HT1080 (cell line): ENCODE measurements at places on chromosomes 2 and 18. TPM values are rescaled to one million over a fixed set of nuclear protein-coding genes. Genes with fewer than 3 reads are reported as not detected.

DNA sequence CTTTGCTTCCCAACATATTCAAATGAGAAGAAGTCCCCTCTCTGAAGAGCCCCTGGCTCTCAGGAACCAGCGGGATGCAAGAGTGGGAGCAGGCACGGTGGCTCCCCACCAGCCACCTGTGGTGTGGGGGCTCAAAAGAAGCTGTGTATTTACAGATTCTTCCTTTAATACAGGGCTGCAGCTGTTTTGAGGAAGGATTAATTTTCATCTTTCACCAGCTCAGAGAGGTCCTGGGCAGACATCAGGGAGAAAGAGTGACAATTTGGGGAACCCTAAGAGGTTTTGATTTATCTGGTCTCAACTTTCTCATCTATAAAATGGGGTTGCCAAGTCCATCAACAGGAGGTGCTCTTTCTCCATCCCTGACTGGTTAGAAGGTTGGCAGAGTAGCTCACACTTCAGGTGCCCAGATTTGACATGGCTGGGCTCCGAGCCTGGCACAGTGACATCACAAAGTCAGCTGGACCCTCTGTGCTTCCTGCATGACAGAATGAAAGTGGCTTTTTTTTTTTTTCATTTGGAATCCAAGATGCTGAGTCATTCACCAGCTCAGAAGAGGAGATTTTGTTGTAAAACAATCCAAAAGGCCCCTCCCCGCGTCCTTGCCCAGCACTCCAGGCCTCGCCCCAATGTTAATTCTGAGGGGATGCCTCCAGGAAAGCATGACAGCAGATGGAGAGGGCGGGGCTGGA is 15.5 kb upstream of the SIX2 start:
- DNase-seq: peak; percentile 99

GRCh38 chr2:79817288-79817687 is 304.4 kb downstream of the CTNNA2 start:
- no peak for DNase-seq

GRCh38 chr2:227818675-227819397 is 5.2 kb downstream of the CCL20 start:
- DNase-seq: no peak

DNA sequence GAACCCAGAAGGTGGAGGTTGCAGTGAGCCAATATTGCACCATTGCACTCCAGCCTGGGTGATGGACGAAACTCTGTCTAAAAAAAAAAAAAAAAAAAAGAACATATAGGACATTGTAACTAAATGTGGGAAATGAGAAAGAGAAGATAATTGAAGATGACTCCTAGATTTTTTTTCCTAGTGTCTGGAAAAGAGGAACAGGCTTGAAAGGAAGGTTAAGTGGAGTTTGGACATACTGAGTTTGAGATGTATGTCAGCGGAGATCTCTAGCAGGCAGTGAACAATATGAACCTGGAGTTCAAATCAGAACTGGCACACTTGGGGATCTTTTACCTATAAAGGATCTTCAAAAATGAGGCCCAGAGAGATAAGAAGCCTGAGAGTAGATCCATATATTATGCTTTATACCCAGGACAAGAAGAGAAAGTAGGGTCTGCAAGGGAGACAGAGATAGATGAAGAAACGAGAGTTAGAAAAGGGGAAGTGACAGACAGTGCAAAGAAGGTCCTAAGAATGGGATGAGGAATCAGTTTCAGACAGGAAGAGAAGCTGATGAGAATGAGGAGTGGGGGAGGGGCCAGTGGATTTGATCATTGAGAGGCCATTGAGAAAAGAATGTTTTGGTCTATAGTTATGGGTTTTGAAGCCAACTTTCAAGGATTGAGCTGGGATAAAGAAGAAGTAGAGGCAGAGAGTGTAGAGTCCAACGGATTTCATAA is 46.9 kb upstream of the CD28 start:
- no peak for DNase-seq

GRCh38 chr2:112690853-112691401 is 29.9 kb upstream of the NT5DC4 start:
- peak; percentile 64 for DNase-seq

DNA sequence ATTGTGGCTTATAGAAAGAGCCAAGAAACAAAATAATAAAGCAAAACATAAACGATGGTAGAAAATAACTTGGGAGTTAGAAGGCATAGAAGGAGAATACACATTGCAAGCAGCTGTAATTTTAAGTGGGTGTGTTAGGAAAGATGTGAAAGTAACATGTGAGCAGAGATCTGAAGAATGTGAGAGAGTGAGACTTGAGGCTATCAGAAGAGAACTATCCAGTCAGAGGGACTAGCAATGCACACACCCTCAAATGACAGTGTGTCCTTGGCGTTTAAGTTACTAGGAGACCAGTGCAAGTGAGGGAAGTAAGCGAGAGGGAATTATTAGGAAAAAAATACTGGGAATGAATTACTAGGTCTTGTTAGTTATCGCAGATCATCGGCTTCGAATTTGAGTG is 304.9 kb downstream of the DSEL start:
- DNase-seq: no peak

- no peak for DNase-seq
These were observed 28.5 kb upstream of the PPP3R1 start for GRCh38 chr2:68280796-68281195.

DNA sequence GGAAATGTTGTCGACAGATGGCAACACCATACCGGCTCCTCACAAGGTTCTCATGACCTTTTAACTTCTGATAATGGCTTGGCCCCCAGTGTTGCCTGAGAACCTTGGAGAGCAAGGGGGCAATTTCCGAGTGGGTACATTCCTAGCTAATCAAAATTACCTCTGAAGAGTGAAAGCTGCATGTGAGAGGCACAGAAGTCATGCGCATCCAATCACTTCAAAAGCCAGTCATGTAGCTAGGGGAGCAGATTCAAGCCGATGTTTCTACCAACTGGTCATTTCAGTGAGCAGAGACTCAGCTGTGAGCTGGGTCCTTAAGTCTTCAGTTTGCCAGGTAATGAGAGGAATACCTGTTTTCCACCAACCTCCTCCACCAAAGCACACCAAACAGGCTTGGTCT is 111.4 kb downstream of the LIPG start:
- no peak for DNase-seq

- DNase-seq: peak; percentile 15
These were observed 132.1 kb downstream of the SH3RF3 start for GRCh38 chr2:109260886-109261700.

The AQP12A gene
- not detected in 2 replicates for total RNA-seq

DNA sequence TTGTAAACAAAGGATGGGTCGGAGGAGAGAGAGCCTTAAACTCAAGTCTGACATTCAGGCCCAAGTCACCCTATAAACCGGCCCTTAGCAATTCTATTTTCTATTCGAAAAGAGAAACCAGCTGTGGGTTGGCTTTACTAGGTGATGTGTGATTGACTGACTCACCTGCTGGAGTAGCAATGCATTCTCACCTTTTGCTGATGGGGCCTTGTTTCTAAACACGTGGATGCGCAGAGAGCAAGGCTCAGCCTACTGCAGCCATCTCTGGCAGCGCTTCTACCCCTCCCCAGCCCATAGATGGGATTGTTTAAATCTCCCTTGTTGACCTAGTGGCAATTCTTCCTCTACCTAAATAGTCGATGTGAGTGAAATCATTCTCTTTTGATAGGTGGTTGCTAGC is 138.5 kb downstream of the MEIS1 start:
- DNase-seq: no peak

GRCh38 chr18:79738581-79739439 is 58.9 kb upstream of the KCNG2 start:
- no peak for DNase-seq

DNA sequence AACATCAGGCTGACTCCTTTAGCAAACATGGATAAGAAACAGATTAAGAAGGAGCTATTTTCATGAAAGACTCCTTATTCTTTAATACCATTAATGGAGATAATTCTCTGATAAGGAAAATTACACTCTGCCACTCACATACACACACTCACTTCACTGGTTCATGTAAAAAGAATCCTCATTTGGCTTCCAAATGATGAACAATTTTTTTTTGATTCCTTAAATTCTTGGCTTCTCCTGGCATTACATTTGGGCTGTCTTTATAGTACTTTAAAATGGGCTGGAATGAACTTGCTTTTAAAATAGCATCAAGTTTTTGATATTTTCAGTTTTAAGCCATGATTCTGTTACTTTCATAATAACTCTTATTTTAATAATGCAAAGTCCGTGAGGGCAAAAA is 328.6 kb downstream of the SLC8A1 start:
- no peak for DNase-seq
